ENCODE measurements at places on chromosomes 12 and 14. TPM values are rescaled to one million over a fixed set of nuclear protein-coding genes. Genes with fewer than 3 reads are reported as not detected.

DNA sequence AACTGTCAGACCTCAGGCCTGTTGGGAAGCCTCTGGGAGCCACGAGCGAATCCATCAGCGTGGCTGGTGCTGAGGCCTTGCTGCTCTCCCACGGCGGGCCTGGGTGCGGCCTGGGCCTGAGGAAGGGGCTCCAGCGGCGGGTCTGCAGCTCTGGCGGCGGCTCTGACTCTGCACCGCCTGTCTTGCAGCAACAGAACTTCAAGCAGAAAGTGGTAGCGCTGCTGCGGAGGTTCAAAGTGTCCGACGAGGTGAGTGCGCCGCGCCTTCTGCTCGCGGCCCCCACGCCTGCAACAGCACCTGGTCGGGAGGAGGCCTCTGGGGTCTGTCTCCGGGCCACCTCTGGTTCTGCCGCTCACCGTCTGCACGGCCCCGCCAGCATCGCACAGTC lies 28.7 kb upstream of the TEX22 start:
- no peak for DNase-seq

- DNase-seq = no peak
Measured at GRCh38 chr14:104157016-104157928, 18.9 kb downstream of the KIF26A start.

- no peak for DNase-seq
Measured at GRCh38 chr12:80293347-80293746, 150.7 kb upstream of the PTPRQ start.

GRCh38 chr12:12721176-12721751 lies 4.1 kb downstream of the CDKN1B start:
- no peak for DNase-seq

DNA sequence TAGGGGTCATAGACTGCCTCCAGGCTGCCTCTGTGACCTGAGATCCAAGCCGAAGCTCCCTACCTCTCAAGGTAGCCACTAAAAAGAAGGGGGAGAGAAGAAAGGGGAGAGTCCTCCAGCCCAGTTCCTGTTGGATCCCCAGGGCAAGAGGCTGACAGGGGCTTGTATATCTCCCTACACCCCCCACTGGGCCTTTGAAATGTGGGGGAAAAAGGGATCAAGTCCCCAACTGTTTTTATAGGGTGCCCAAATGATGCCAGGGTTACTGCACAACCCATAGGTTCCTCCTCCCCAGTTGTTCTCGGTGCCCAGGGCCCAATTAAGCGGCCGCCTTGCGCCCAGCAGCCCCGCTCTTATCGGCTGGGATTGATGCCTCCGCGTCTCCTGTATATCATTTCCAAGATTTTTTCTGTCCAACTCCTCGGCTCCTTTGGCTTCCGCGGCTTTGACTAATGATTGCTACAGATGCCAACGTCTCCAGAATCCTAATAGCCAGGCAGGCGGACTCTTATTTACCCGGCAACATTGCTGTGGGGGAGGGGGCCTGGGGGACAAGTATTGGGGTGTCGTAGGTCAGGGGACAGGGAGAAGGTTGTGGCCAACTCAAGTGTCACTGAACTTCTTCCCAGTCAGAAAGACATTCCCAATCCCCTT lies 7.6 kb upstream of the HOXC4 start:
- DNase-seq = no peak

GRCh38 chr12:129848876-129849275 lies 54.9 kb downstream of the TMEM132D start:
- no peak for DNase-seq

DNA sequence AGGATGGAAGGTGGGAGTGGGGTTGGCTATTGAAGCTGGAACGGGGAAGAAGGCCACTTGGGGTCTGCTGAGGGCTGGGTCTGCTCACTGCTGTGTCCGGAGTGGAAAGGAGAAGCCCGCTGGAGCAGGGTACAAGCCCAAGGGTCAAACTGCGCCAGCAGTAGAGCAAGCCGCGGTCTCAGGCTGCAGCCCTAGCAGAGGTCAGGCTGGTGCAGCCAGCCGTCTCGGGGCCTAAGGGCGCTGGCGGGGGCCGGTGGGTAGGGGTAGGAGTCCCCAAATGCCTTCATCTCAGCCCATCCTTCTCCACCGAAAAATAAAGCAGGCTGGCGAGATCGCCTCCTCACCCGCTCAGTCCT lies 718 bp upstream of the JDP2 start:
- DNase-seq = no peak

The POTEM gene
- not detected for total RNA-seq

The SYNDIG1L gene
- total RNA-seq = under 0.01 TPM

Data from sigmoid colon (tissue), 7 donors.